ENCODE measurements at places on chromosomes 4 and X.
A peak's percentile ranks its signal among the peaks of the same experiment; 100 is the strongest.

DNA sequence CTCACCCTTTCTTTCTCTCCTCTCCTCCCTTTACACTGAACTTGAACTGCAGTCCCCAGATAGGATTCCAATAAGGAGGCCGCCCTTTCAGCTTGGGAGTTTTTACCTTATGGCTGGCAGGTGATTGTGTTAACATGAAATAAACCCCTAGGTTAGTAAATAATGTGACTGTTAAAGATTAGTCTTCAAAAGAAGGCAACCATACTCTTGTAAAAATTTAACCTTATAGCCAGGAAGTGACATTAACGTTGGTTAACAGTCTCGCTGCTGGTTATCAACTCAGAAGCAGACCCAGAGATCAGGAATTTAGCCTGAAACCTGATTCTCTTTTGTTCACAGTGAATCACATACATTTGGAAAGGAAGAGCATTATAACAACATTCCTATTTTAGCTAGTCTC, 15.2 kb downstream of the FHDC1 start:
- DNase-seq = no peak

GRCh38 chr4:17027495-17027894, 129.1 kb upstream of the LDB2 start:
- no peak for DNase-seq

GRCh38 chrX:150365990-150366911, 3.1 kb downstream of the MAMLD1 start:
- no peak for DNase-seq

GRCh38 chr4:103996637-103997036, 276.9 kb upstream of the TACR3 start:
- DNase-seq = no peak

GRCh38 chrX:13341491-13342101, 21.7 kb upstream of the ATXN3L start:
- no peak for DNase-seq

GRCh38 chr4:173301518-173302201, 32.5 kb downstream of the HMGB2 start:
- no peak for DNase-seq

- DNase-seq = no peak
Observed at GRCh38 chr4:98802770-98803198, 126.1 kb downstream of the EIF4E start.

DNA sequence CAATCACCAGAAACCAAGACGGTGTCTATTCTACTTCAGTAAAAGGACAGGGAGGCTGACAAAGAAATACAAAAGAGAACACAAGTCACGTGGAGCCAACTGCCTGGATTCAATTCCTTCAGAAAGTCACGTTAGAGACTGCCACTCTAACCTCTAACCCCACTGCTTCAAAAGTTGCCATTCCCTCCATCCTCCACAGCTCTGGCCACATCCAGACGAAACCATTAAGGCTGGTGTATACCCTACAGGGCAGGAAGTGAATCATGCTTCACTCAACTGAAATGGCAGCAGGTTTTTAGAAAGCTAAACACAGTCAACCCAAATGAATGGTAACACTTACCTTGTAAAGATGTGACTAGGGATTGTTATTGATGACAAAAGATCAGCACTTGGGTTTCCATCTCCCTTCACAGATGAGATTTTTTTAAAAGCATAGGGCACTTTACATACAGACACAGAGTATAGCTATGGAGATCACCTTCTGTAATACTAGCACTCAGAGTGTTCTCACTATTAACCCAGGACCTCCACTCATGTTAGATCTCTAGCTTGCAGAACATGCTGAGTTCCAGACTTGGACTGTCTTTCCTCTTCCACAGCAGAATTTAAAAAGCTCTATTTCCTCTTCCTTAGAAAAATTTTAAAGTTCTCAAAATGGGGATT, 37.4 kb downstream of the MAML3 start:
- no peak for DNase-seq

- no peak for DNase-seq
Observed at GRCh38 chr4:70946939-70947338, 44.8 kb downstream of the MOB1B start.

GRCh38 chr4:1216869-1217294, 32.0 kb downstream of the CTBP1 start:
- peak; percentile 55 for DNase-seq

All from activated T-cell treated with anti-CD3 and anti-CD28 coated beads for 1 hour (primary cell).